ENCODE measurements at places on chromosomes 13 and 19. TPM values are rescaled to one million over a fixed set of nuclear protein-coding genes. Genes with fewer than 3 reads are reported as not detected.

- no peak for DNase-seq
Observed at GRCh38 chr19:45873219-45873772, 9.2 kb downstream of the FOXA3 start.

ANKLE1 gene
- 2.8 TPM for total RNA-seq

DOCK6 gene
- total RNA-seq, result 0.64 TPM

GRCh38 chr13:101757446-101758039 is 305.1 kb downstream of the ITGBL1 start:
- peak; percentile 27 for DNase-seq

DNA sequence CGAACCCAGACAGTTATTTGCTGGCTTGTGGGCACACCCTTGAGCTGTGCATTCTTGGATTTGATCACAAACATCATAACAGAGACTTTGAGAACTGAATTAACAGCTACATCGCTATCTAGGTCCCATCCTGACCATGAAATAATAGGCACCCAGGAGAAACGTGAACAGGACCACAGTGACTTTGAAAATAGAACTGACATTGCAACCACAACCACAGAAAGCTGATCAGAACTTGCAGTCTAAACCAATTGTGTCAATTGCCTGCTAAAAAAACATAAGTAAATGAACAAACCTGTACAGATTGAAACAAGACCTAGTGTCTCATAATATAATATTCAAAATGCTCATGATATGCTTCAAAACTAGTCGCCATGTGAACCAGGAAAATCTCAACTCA is 18.3 kb upstream of the KATNAL1 start:
- DNase-seq, result no peak

GRCh38 chr13:98307463-98308085 is 130.5 kb upstream of the RNF113B start:
- DNase-seq, result no peak

DNA sequence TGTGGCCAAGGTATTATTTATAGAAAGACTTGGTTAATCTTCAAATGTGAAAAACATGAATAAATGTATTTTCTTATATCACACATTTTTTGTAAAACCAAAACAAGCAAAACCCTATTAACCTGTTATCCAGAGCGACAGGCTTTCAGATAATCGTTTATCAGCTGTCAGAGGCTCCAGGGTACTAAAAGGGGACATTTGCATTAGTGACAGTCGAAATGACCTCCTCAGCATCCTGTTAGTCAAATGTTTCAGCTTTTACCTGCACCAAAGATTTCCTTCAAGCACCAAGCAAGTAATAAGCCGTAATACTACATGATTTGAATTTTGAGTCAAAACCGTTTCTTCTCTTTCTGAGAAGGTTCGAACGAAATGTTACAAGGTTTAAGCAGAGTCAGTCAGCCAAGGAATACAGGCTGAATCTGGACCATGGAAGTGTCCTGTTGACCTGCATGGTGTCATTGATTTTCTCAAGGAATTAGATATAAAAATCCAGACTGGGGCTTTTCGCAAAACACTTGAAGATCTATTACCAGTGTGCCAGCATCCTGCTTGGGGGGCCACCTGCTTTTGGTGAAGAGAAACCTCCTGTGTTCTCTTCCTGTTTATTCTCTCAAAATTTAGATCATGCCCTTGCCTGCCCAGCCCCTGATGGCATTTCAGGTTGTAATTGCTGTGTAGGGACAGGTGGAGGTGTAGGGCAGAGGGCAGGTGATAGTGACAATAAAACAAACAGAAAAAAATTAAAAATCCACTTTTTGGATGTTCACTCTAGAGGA is 11.3 kb upstream of the RFC3 start:
- no peak for DNase-seq

OPA3 gene
- total RNA-seq, result 9.9 TPM

DNA sequence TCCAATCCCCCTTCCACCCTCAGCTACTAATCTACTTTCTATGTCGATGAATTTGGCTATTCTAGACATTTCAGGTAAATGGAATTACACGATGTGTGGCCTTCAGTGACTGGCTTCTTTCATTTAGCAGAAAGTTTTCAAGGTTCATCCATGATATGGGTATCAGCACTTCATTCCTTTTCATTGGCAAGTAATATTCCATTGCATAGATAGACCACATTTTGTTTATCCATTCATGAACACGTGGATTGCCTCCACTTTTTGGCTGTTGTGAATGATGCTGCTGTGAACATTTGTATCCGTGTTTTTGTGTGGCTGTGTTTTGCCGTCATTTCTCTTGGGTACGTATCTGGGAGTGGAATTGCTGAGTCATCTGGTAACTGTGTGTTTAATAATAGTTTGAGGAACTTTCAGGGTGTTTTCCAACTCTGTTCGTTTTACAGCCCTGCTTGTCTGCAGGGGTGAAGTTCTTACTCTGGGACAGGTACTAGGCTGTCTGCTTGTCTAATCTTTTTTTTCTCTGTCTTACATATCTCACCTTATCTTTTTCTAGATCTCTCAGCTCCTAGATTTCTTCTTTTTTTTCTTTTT is 32.5 kb downstream of the MARK4 start:
- no peak for DNase-seq

DNA sequence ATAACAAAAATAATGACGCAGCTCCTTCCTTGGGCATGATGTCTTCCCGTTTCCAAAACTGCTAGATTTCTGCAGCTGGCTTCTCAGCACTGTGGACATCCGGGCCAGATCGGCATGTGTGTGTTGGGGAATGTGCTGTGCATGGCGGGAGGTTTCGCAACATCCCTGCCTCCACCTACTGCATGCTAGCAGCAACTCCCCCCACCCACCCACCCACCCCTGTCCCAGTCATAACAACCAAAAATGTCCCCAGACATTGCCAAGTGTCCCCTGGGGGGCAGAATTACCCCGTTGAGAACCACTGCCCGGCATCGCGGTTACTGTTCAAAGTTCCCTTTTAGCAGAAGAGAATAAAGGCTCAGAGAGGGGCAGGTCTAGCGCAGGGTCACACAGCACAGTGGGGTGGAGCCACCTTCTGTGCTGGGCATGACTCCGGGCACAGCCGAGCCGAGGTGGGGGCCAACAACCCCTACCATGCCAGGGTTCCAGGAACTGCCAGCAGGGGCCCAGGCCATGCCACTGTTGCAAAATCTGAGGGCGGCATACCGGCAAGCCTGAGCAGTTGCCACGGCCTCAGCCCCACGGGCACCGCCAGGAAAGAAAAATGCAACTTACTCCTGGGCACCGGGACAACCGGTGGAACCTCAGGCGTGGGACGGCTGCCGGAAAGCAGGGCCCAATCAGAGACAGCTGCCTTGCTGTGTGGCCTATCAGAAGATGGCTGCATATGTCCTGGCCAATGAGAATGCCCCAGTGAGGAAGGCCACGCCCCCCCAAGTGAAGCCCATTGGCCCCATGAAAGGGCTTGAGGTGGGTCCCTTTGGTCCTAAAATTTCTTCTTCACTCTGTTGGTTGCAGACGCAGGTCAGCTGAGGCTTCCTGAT is 22.5 kb upstream of the NFIC start:
- peak; percentile 50 for DNase-seq

- no peak for DNase-seq
Observed at GRCh38 chr13:70362820-70363570, 254.7 kb upstream of the KLHL1 start.

- no peak for DNase-seq
Observed at GRCh38 chr13:33349986-33350826, 64.7 kb upstream of the STARD13 start.

GRCh38 chr13:37602733-37603381 is 4.3 kb upstream of the POSTN start:
- DNase-seq, result no peak

ACP7 gene
- total RNA-seq, result 0.14 TPM

ZNF570 gene
- 11.4 TPM for total RNA-seq

DNAAF3 gene
- not detected for total RNA-seq

GRCh38 chr19:14761607-14762006 is 16.8 kb downstream of the ADGRE2 start:
- DNase-seq, result no peak

DNA sequence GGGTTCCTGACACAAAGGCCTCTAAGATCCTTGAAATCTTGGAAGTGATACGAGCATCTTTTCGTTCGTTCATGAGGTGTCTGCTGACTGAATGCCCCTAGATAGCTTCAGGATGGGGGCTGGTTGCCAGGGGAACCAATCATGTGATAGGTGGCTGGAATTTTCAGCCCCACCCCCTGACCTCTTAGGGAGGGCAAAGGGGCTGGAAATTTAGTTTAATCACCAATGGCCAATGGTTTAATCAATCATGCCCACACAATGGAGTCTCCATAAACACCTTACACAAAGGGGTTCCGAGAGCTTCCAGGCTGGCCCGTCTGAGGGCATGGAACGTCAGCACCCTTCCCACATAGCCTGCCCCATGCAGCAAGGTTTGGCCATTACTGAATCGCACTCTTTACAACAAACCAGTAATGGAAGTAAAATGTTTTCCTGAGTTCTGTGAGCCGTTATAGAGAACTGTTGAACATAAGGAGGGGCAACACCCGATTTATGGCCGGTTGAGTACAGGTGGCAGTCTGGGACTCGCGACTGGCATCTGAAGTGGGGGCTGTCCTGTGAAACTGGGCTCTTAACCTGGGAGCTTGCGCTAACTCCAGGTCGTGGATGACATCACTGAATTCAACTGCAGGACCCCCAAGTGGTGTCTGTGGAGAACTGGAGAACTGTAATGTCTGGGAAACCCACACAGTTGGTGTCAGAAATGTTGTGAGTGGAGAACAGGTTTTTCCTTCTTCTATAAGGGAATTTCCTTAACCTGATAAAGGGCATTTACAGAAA is 25.6 kb downstream of the MLLT1 start:
- DNase-seq, result no peak

- no peak for DNase-seq
Observed at GRCh38 chr19:18306209-18306887, 16.5 kb downstream of the LSM4 start.

DNA sequence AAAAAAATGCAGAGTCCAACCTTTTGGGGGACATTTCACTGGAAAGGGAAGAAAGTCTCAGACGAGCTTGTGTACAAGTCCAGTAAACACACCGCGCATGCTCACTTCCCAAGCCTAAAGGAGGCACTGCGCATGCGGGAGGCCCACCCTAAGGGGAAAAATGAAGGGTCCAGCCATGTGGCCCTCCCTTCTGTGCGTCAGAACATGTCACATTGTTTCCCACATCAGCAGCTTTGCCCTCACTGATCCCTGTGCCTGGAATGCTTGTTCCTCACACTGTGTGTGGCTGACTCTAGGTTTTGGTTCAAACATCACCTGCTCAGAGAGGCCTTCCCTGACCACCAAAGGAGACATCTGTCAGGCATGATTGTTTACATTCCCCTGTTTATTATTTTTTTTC is 4.4 kb downstream of the ELSPBP1 start:
- no peak for DNase-seq

DNA sequence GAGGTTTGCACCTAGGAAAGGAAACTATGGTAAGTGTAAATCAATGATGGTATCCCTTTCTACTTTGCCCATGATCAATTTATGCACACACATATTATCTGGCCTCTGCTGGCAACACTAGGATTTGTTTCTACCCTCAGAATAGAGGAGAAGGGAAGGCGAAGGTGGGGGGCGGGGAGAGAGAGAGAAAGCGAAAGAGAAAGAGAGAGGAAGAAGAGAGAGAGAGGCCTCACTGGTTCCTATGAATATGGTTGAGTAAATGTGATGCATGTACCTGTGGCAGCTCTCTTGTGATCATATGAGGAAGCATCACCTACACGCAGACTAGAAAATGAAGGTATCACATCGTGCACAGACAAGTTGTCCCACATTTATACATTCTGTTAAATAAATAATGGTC is 882.0 kb upstream of the SLITRK6 start:
- DNase-seq, result no peak

ABHD17A gene
- 109 TPM for total RNA-seq

SMIM44 gene
- total RNA-seq, result not detected

DNA sequence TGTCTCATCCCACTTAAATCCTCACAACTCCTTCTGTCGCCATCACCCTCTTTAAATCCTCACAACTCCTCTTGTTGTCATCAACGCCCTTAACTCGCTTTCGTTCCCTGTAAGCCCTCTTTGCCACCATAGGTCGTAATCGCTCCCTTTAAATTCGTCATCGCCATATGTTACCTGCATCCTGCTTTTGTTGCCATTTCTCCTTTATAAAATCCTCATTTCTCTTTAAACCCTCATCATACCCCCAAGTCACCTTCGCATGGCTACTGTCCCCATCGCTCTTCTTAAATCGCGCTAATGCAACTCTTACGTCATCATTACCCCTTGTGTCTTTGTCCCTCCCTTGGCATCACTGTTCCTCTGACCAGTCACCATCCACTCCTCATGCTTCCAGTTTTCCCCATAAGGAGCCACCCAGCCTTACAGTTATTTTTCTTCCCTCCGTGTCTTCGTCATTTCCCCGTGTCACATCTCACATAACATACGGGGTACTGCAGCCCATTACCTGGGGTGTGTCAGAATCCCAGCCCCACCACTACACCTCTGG is 539 bp downstream of the PLD3 start:
- no peak for DNase-seq

DNA sequence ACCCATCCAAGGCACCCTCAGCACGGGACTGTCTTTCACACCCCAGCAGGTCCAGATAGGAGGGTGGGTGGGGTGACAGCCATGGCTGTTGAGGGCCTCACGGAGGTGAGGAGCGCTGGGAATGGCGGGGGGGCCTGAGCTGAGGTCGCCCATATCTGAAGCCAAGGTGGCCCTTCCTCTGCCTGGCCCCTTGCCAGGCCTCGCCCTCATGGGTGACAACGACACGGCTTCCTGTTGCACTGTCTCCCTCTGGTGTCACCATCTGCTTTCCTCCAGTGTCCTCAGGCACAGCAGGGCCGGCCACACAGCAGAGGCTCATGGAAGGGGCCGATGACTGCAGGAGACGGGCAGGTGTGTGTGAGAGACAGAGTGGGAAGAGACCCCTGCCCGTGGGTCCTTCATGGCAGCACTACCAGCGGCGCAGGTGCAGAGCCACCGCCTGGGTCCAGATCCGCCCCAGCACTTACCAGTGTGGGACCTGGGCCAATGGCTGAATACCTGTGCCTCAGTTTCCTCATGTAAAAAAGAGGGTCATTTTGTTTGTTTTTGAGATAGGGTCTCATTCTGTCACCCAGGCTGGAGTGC is 8.1 kb upstream of the NKPD1 start:
- no peak for DNase-seq

GRCh38 chr13:40215311-40215710 is 451.1 kb downstream of the FOXO1 start:
- no peak for DNase-seq

DNA sequence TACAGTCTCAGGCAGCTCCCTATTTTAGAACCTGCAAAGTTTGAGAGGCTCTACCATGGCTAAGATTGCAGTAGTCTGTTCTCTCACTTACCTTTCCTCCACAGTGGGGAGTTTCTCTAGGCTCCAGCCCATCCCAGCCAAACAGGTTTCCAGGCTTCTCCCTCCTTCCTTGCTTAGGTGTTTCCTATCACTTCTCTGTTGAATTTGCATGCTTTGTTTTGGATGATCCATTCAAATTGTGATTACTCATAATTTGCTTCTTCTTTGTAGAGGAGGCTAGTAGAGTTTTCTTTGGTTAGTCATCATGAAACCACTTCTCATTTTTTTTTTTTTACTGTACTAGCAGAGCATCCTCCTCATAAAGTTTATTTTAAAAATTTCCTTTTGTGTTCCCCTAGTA is 1242.2 kb upstream of the MIR17HG start:
- DNase-seq, result no peak

All from CD4-positive, alpha-beta memory T cell (primary cell).